ENCODE measurements at places on chromosomes 3 and 15.

DNA sequence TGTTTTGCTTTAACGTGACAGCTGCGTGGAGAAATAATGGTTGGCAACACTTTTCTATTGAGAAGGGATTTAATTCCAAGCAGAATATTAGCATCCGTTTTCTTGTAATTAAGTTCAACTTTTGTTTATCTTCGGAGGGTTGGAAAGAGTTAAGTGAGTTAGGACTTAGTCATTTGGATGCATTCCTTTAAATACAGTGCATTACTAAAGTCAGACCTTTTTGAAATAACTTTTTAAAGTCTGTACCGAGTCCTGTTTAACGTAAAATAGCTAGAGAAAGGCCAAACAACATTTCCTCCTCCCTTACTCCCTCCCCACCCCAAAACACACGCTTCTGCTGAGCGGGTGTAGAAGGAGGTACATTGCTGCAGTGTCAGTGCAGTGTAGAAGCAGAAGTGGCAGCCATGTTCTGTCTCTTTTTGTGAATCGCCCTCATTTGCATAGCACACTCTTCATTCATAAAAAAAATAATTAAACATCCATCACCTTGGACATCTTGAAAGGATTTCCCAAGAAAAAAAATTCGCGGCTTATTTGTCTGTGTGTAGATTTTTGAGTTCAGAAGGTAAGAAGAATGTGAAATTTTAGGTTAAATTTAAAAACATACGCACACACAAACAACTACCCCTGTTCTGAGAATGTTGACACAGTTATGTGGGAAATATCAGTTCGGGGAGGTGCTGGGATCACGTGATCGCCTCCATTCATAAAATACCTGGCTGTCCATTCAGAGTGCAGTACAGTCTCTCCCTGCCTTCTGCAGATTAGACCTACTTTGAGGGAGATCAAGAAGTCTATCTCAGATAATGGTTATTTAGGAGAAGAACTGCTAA, 1.6 kb downstream of the SPRED1 start:
- no peak for DNase-seq

DNA sequence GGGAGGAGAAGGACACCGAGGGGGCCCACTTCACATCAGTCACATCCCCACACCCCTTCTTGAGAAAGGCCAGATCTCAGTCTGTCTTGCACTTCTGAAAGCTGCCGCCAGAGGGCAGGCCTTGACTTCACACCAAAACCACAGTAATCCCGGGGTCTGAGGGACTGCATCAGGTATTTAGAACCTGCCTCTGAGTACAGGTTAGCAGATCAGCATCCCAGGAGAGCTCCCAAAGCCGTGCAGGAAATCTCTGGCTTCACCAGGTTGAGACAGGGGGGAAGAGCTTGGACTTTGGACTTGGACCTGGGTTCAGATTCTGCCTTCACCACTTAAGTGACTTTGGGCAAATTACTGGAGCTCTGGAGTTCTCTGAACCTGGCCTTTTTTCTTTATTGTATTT, 50.3 kb downstream of the LHFPL4 start:
- peak; percentile 84 for DNase-seq

GRCh38 chr3:127858521-127858920, 36.2 kb upstream of the MGLL start:
- DNase-seq: no peak

DNA sequence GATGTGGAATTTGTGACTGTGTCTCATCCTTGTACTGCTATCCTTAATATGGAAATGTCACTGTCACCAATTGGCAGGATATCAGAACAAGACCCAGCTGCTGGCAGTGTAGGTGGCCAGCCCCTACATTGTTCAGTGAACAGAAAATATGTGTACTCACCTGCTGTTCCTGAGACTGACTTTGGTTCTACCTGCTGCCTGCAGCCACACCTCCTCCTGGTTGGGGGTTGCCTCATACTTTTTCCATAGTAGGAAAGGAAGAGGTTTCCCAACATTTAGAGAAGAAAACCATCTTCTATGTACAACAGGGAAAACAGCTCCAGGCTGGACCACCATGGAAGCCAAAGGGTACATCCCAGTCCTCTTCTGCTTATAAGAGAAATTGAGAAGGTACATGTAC, 35.9 kb downstream of the SLC12A1 start:
- no peak for DNase-seq

- DNase-seq: no peak
Observed at GRCh38 chr15:61943992-61944391, 116.3 kb downstream of the VPS13C start.

DNA sequence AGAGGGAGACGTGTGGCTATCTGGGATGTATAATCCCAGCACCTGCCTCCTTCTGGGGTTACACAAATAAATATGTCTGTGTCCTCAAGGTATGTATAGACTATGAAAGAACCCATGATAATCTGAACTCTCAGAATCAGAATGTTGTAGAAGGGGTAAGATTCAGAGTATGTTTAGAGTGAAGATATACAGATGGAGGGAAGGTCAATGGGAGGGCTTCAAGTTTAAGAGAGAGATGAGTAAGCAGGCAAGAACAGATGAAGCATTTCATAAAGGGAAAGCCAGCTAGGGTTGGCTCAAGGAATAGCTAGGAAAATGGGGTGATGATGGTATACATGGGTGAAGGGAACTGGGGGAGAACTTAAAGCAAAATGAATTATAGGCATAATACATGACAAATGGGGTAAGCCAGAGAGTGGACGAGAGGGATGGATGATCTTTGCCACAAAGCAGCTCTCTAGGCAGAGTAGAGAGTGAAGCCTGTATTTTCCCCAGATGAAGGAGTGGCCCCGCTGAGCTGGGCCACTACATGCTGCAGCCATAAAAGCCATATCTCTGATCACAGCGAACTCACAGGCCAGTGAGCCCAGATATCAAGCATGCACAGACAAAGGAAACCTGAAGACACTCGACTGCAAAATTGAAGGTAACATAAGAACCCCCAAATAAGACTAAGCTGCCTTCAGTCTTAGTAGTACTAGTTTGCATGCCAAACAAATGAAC, 15.9 kb upstream of the ZBTB38 start:
- DNase-seq: no peak

GRCh38 chr15:62782071-62782841, 260.3 kb upstream of the TPM1 start:
- DNase-seq: no peak

GRCh38 chr3:145266368-145266767, 894.6 kb downstream of the PLOD2 start:
- DNase-seq: no peak

- no peak for DNase-seq
Observed at GRCh38 chr15:74168711-74169126, 4.8 kb upstream of the ISLR start.

DNA sequence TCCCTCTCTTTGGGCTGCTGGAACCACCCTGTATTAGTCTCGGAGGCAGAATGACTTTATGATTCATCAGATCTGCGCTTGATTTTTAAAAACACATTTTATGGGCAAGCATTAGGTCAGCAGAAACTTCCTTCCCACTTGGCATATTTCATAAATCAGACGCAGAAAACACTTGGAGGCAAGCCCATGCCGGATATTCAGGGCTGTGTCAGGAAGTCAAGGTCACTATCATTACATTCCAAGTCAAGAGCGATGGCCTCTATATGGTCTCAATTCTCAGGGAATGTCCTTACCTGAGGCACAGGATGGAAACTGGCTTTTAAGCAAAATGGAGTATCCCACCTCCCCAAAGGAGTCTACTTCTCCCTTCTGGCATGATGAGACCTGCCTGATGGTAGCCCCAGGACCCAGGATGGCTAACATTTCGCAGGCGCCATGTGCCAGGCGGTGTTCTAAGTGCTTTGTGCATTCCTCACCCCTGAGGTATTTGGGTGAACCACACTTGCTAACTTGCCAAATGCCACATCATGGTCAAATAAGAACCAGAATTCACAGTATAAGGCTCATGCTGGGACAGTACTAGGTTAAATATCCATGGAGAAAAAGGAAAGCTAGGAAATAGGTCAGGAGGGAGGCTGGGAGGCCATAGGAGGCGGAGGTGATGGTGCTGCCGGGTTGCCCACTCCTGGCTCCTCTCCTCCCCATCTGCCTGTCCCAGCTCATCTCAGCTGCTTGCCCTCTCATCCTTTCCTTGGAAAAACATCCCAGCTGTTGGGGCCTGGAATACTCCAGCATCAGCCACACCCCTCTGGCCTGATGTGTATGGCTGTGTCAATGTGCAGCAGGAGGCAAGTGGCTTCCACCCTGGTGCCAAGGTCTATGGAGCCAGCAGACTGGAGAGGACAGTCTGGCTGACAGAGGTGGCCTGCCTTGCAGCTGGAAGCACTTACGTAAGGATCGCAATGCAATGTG, 18.8 kb downstream of the BCL2L10 start:
- no peak for DNase-seq

GRCh38 chr3:172145031-172145686, 105.8 kb downstream of the FNDC3B start:
- DNase-seq: no peak

- DNase-seq: no peak
Observed at GRCh38 chr3:143142354-143142753, 22.8 kb downstream of the CHST2 start.

- peak; percentile 54 for DNase-seq
Observed at GRCh38 chr3:49132437-49133225, at the start of gene LAMB2. TSS of gene LAMB2 (minus strand) at chr3:49133050. CDS start at chr3:49132867, 183 bp downstream.

GRCh38 chr15:33636958-33637357, 326.2 kb downstream of the RYR3 start:
- DNase-seq: no peak

DNA sequence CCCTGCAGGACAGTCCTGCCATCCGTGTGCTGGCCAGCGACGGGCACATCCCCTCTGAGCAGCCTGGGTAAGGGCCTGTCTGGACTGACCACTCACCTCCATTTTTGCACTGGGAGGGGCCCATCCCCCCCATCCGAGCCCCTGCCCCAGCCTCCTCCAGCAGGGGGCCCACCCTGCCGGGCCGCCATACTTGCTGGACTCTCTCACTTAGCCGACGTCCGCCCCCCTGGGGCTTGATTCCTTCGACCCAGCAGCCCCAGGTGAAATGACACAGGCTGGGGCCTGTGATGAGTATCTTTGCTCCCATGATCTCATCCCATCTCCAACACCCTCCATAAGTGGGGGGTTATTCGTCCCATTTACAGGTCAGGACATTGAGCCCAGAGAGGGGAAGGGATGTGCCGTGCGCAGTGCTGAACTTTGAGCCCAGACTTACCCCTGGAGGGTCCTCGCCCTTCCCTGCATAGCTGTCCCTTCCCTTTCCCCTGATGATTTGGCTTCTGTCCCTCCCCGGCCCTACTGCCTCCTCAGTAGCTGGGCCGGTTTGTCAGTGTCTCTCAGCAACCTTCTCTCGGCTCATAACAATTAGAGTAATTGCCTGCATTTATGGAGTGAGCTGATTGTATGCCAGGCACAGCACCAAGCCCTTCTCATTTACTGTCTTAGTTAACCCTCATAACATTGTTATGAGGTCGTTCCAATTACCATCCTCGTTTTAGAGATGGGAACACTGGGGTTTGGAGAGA, 4.2 kb downstream of the LMAN1L start:
- no peak for DNase-seq

DNA sequence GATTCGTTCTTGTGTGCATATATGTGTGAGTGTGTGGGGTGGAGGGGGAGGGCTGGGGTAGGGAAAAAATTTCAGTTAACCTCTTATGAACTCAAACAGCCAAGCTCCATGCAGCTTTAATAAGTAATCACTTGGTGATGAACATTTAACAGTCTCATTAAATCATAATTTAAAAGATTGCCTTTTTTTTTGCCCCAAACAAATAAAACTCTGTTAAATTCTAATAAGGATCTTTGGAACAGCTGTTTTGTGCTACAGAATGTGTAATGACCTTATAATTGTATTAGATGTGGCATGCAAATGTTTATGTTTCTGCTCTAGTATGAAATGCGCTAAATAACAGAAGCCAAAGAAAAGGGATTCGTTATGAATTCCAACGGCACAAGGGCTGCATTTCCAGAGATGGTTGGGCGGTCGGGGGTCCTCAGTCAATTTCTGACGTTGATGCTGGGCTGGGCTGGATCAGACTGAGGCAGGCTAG, 80.0 kb upstream of the RORA start:
- no peak for DNase-seq

- no peak for DNase-seq
Observed at GRCh38 chr3:53650424-53650823, 156.0 kb downstream of the CACNA1D start.

DNA sequence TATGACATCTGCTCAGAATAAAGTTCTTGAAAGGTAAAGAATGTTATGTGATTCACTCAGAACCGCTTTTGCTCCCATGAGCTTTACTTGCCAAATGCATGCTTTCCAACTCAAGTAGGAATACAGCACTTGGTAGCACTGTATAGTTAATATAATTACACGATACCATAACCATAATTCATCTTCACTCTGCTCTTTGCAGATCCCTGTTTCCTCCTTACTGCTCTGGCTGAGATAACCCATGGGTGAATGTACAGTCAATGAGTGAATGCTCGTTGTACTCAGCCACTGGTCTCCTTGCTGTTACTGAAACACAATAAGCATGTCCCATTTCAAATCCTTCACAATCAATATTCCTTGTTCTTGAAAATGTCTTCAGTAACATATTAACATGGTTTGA, 550.0 kb downstream of the FGF12 start:
- no peak for DNase-seq

DNA sequence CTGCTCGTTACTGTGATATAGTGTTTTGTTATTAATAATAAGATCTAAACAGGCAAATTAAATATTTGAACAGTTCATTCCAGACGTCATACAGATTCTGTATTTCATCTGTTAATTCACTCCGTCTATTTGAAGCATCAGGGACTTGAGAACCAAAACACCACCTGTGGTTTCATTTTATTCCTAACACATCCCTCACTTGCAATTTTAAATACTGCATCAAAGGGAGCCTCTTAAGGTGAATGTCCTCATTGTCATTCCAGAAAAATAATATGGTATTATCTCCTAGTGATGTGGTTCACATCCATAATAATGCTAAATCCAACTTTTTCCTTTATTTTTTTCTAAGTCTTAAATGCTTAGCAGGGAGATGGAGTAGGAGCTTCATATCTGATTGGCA, 1390.9 kb upstream of the CADM2 start:
- DNase-seq: no peak

DNA sequence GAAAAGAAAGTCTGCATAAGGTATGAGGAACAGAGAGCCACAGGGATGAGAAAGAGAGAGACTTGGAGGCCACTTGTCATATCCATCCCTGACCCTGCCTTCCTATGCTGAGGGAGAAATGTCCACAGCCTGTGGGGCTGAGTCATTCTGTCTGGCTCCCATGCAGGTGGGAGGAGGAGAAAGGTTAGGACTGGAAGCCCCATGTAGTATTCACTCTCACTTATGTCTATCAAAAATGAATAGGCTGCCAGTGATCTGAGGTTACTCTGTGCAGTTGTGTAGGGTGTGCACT, 71.3 kb downstream of the RAB11A start:
- DNase-seq: no peak
